ENCODE measurements at places on chromosomes 13 and 19.
A peak's percentile ranks its signal among the peaks of the same experiment; 100 is the strongest.

- no peak for DNase-seq
Observed at GRCh38 chr13:41468631-41469030, 11.3 kb downstream of the RGCC start.

DNA sequence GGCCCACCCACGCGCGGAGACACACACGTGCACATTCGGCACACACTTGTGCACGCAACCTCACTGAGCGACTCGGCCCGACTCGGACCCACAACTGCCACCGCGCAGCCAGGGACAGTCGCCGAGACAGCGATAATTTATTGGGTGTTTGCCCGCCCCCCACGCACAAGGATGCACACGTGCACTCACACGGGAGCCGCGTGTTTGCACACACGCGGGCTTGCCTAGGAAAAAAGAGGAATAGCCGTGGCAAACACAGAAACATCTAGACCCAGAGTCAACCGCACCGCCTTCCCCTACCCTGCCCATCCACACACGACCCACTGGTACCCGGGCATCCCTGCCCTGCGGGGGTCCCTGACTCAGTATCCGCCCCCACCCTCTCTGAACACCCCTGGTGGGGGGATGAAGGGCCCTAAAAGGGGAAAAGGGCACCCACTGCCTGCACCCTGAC is 1.1 kb upstream of the SSBP4 start:
- DNase-seq = peak; percentile 78

DNA sequence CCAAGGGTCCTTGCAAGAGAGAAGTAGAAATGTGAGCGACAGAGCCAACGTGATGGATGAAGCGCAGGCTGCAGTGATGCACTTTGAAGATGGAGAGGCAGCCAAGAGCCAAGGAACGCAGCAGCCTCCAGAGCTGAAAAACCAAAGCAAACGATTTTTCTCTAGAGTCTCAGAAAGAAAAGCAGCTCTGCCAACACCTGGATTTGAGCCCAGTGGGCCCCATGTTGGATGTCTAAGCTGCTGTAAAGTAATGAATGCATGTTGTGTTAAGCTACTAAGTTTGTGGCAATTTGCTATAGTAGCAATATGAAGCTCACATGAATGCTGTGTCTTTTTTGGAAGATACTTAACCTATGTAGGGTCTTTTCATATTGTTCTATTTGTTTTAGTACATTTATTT is 894.3 kb downstream of the EFNB2 start:
- no peak for DNase-seq

GRCh38 chr13:62358646-62358932 is 942.9 kb upstream of the PCDH20 start:
- DNase-seq = no peak

DNA sequence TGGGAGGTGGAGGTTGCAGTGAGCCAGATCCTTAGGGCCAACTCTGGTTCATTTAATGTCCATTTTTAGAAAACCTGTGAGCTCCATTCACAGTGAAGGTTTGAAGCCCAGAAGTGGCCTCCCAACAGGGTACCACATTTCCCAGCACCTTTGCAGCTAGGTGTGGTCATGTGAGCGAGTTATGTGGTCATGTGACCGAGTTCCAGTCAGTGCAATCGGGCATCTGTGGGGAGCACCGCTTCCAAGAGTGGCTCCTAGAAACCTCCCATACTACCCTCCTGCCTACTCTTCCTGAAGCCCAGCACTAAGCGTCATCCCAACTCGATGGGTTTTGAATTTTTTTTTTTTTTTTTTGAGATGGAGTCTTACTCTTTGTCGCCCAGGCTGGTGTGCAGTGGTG is 663 bp upstream of the PLA2G4C start:
- DNase-seq = no peak

- peak; percentile 38 for DNase-seq
Observed at GRCh38 chr19:53980539-53981375, 10.7 kb upstream of the CACNG6 start.

DNA sequence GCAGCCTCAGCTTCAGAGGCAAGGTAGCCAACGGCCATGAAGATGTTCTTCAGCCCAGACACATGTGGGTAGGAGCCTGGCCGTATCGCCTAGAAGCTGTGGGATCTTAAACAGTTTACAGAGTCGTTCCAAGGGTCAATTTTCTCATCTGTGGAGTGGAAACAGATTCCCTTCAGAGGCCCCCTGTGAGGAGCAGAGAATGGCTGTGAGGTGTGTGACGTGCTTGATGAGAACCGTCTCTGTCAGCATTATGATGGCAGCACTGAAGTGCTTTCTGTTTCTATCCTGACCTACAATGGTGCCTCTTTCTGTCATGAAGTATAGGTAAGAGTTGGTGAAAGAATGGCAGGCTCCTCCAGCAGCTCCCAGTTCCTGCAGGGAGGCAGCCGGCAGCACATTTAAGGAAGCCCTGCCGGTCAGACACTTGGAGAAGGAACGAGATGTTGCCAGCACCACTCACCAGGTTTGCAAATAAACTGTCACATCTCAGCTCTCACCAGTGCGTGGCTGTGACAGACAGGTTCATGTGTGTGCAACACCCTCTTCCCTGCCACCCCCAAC is 277.3 kb downstream of the FOXO1 start:
- no peak for DNase-seq

GRCh38 chr19:33392341-33393285 is 19.1 kb downstream of the CEBPG start:
- DNase-seq = no peak

GRCh38 chr13:42279080-42279479 is 7.1 kb downstream of the AKAP11 start:
- DNase-seq = peak; percentile 10

GRCh38 chr13:25177012-25177411 is 4.9 kb upstream of the AMER2 start:
- DNase-seq = no peak

DNA sequence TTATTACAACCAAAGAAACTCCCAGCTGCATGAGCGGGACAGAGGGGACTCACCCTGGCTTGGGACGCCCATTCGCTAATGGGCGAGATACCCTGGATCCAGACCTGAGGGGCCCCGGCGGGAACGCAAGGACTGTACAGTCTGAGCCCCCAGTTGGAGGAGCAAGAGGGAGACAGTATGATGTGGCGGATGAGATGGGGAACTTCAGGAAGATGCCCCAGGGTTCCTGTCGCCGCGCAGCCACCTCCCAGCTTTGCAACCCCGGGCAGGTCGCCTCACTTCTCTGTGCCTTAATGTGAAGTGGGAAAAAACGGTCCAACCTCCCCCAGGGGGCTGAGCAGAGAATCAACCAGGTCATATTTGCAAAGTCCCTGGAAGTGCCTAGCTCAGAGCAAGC is 2.5 kb downstream of the NPAS1 start:
- DNase-seq = no peak

GRCh38 chr13:102399791-102400674 is 1.8 kb downstream of the FGF14 start:
- DNase-seq = peak; percentile 40

DNA sequence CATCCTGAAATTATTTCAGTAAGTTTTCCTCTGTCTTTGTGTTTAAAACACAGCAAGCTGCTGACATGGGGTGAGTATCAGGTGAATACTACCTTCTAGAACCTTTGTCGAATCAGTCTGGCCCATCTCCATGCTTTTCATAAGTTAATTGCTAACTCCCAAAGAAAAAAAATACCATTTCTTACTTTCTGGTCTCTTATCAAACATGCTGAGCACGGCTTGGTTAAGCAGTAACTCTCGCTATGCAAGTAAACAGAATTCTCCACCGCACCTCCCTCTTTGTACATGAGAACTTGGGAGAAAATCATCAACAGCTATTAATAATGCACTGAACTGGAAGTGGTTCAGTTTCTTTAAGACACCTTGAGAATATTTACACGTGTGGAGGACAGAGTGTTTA is 88.6 kb downstream of the FGF9 start:
- DNase-seq = no peak

DNA sequence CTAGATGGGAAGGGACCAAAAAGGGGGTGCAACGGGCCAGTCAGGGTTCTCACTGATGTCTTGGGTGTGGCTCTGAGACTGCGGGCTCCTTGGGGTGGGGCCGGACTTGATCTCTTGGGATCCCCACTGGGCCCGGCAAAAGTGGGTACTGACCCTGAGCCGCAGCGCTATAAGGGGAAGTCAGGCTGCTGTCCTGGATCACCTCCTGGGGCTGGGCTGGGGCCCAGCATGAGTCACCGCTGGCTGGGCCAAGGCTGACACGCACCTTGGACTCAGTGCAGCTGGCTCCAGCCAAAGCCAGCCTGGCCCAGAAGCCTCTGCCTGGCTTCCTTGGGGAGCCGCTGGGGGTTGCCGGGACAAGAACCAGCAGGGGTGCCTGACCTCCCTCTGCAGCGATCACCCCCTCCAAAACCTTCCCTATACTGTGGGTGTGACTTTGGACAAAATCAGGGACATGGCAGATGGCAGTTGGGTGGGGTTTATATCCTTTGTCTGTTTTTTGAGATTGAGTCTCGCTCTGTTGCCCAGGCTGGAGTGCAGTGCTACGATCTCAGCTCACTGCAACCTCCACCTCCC is 617 bp upstream of the IQCN start:
- peak; percentile 96 for DNase-seq

DNA sequence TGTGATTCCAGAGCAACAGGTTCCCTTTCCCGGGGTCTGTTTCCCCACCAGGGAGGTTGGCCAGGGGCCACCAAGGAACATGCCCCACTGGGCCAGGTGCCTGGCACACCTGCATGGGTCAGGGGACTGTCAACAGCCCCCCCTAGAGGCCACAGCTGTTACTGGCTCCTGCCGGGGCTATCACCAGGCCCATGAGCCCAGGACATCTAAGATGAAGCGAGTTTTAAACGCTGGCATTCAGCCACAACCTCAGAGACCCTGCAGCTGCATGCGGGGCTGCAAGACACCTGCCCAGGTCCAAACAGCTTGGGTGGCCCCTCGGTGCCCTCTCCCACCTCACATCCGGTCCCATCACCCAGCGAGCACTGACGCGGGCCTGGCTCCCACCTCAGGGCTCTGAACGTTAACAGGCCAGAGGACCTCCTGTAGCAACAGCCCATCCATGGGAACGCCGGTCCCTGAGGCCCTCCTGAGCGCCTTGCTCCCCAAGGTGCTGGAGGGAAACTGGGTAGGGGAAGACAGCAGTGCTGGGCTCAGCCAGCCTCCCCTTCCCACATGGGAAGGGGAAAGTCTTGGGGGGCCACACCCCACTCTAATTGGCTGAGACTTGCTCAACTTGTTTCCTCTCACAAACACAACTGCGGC is 12.0 kb downstream of the KHSRP start:
- peak; percentile 32 for DNase-seq

- DNase-seq = peak; percentile 30
Observed at GRCh38 chr13:42990291-42991232, 1.5 kb downstream of the EPSTI1 start.

GRCh38 chr19:33132021-33132420 is at the start of gene WDR88:
WDR88 (plus strand) TSS chr19:33132114; CDS start chr19:33132170, 56 bp downstream.
- DNase-seq = no peak

DNA sequence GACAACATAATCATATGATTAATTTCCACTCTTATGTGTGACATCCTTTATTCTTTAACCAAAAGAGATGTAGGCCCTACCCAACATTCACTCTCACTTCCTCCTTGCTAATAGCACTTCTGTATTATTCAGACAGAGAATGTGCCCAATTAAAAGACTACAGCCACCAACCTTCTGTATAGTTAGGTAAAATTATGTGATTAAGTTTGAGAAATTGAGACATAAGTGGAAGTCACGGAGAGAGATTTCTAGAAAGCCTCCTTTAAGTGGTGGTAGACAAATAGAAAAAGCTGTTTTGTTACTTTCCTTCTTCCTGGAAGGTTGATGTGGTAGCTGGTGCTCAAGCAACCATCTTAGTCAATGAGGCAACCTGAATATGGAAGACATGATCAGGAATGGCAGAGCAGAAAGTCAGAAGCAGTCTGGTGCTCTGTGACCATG is 14.8 kb downstream of the EPSTI1 start:
- DNase-seq = no peak

DNA sequence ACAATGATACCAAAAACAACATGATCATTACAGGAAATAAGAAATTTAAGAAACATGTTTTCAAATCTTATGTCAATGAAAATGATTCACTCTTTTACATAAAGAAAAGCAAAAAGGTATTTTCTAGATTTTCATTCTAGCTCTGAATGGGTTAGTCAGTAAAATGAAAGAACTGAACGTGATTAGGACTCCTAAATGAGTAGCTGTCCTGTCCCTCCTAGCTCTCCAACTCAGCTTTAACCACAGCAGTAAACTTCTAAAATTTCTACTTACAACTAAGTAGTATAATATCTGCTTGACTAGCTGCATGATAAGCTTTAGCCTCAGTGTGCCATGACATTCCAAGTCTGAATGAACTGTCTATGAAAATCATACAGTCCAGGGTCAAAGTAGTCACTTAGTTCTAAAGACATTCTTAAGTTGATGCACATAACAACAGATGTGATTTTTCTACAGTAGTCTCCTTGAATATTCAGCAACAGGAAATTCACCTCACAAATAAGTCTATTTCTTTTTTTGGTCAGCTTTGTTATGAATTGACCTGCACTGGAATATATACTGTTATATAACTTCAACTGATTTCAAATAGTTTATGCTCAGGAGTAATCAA is 136.4 kb downstream of the MYCBP2 start:
- DNase-seq = no peak

DNA sequence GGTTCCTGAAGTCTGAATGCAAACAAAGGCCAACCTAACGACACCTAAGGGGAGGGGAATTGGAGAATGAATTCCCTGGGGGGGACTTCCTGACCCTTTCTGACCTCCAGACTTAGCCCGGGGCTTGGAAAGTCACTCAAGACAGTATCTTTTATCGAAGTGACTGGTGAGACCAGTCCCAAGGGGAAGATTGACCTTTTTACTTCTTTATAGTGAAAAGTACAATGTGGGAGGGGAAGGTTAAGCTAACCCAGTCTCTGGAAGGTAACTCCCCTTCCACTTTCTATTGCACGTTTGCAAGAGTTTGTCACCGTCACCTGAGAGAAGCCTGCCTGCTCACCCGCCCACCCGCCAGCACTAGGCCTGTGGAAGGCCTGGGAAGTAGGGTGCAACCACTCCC is 111.9 kb downstream of the EFNB2 start:
- DNase-seq = no peak

- peak; percentile 22 for DNase-seq
Observed at GRCh38 chr13:97573011-97573410, 139.0 kb downstream of the RAP2A start.

GRCh38 chr19:280541-281009 is 10.6 kb downstream of the PLPP2 start:
- no peak for DNase-seq

DNA sequence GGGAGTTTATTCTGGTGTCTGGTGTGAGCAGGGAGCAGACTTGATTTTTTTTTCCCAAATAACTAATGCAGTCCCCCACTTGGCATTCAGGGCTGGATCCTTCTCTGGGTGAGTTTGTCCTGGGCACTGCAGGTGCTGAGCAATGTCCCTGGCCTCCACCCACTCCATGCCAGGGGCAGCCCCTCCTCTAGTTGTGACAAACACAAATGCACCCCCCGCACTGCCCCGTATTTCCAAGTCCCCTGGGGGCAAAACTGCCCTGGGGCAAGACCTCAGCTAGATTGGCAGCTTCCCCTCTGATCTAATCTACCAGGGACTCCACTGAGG is 6.4 kb downstream of the MOB3A start:
- DNase-seq = no peak

GRCh38 chr13:26442541-26442940 is 114.9 kb upstream of the WASF3 start:
- DNase-seq = peak; percentile 90

Measured in GM23248 (cell line).